D341Med (cell line): ENCODE measurements at places on chromosomes 5 and 9.

DNA sequence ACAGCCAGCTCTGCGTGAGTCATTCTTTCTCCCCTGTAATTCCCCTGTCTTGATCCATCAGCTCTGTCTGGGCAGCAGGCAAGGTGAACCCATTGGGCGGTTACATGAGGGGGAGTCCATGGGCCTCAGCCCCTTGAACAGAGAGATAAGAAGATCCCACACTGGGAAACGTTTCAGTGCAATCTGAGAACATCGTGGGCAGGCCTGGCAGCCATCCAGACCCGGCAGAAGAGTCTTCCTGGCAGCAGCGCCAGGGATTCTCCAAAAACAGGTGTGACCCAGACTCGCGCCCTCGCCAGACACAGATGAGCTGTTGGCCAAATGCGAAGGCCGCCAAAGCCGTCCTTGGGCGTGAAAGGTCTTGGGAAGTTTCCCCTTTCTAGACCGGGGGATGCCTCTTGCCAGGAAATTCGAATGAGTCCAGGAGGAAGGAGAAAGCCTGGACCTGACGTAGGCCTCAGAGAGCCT, 6.4 kb upstream of the SLC12A7 start:
- no peak for DNase-seq

- DNase-seq: no peak
Observed at GRCh38 chr5:134437340-134437846, 25.7 kb upstream of the CDKN2AIPNL start.

DNA sequence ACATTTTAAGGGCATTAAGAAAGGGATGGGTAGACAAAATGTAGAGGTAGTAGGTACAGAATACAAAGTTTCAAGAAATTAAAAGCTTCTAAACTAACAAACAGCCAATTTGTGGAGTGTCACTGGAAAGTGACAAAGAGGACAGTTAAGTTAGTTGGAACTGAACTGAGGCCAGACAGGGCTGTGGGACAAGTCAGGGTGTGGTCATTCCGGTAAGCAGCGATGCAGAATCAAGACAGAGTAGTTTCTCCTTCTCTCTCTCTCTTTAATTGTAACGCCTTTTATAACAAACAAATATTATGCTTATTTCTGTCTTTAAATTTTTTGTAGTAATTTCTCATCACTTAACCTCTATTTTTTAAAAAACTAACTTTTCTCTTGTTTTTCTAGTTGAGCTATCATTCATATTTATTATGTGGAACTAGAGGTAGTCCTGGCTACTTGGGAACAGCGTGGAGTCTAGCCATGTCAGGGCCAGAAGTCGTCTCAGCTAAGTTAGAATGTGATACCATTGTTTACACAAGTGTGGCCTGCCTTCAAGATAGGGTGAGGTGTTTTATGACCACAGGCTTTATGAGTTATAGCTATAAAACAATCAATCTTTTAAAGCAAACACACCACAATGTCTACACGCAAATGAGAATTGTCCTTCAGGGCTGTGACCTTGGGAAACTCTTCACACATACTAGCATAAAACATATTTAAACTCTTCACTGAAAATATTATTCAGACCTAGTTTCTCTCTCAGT, 115.3 kb upstream of the CDKN2B start:
- DNase-seq: no peak

DNA sequence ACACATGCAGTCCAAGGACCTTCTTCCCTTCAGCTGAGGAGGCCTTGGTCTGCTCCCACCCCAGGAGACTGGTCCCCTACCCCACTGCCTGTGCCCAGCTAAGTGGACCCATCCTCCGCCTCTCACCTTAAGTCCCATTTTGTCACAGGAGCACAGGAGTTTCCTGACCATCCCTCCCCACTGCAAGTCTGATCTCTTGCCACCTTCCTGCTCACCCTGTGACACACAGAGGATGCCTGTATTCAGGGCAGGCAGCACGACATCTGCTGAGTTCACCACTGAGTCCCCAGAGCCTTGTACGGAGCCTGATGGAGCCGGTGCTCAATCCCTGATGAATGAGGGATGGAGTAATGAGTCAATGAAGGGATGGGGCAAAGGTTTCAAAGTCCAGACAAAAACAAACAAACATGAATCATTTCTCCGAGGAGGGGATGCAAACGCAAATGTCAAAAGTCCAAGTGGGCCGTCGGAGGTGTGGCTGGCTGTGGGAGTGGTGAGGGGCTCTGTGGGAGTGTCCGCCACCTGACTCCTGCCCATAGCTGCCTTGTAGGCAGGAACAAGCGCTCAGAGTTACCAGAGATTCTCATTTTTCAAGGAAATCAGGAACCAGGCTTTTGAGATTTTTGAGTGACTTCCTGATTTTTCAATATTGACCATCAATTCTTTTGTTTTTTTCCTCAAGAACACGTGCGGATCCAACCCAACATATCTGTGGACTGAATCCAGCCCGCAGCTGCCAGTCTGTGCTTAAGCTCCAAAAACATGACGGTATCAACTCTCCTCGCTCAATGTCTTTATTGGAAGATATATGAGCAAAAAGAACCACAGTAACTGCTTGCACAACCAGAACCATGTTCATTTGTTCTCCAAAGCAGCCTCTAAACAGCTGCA, 4.4 kb downstream of the RAPGEF1 start:
- DNase-seq: no peak

DNA sequence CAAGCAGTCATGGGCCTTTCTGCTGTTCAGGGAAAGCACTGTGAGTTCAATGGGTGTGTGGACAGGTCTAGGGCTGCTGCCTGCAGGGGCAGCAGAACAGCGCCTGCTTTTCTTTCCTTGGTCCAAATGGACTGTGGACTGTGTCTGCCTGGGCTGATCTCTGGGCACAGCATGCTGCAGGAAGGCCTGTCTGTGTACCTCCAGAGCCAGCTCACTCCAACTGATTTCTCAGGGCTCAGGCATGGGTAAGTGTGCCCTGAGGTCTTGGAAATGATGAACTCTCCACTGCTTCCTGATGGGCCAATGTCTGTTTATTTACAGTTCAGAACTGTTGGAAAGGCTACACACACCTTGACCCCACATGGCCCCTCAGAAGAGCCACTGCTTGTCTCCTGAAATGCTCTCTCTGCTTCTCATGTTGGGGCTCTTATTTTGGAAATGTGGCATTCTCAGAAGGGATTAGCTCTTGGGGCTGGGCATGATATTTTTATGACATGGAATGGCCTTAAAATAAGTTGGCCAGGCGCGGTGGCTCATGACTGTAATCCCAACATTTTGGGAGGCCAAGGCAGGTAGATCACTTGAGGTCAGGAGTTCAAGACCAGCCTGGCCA, 27.0 kb downstream of the SLC22A4 start:
- no peak for DNase-seq

GRCh38 chr9:135488527-135488926, 8.9 kb downstream of the PPP1R26 start:
- no peak for DNase-seq

DNA sequence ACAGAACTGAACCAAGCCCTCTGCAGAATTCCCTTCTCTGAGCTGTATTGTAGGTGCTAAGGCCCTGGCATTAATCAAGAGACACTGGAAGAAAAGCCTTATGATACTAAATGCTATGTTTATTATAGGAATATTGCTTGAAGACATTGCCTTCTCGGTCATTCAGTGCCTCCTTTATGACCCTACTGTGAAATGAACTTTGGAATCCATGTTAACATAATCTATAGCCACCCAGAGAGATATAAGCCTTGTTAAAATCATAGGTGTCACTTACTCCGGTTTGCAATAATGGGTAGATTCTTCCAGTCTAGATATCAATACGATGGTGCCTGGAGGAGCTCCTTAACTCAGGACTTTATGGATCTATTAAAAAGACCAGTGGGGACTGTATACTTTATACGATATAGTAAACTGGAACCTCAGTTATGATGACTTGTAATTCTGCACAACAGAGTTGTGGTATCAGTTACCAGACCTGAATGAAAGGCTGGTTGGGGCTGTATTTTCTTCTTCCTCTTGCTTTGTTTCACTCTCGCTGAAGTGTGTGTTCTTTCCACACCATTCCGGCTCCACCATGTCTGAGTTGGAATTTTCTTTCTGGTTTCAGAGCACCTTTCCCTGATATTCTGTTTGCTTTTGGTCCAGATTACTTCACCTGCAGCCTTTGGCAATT, 154.5 kb downstream of the DROSHA start:
- no peak for DNase-seq

DNA sequence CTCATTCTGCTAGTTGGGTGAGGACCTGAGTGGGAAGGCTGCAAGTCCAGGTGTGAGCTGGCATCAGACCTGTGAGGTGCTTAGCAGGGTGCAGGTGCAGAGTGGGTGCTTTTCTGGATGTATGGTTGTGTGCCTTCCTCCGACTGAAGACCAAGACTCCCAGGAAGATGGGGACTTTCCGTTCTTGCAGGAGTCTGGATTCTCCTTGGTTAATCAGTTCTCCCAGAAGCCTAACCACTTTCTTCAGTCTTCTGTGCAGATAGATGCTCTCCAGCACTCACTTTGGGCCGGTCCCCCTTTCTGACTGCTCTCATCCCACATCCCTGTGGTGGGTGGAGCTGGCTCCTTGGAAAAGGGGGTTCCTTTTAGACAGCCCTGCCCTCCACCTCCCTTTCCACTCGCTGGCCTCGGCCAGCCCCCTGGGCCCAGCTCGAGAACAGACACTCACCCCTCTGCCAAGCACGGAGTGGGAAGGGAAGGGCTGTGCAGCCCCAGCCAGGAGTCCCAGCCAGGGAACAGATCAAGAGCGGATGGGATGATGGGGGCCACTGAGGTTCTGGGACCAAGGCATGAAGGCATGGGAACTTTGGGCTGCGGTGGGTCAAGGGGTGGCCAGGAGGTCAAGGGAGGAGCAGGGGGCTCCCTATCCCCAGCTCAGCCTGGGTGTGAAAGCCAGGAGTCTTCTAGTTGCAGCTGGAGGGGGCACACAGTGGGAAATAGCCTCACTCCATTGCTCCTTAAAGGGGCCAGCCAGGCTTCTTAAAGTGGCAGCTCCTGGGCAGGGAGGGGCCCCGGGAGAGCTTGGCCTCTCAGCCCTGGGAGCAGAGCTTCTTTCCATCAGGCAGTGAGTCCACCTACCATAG, 62.4 kb downstream of the FGF18 start:
- no peak for DNase-seq

- DNase-seq: no peak
Observed at GRCh38 chr9:127637322-127637847, 25.3 kb downstream of the STXBP1 start.

DNA sequence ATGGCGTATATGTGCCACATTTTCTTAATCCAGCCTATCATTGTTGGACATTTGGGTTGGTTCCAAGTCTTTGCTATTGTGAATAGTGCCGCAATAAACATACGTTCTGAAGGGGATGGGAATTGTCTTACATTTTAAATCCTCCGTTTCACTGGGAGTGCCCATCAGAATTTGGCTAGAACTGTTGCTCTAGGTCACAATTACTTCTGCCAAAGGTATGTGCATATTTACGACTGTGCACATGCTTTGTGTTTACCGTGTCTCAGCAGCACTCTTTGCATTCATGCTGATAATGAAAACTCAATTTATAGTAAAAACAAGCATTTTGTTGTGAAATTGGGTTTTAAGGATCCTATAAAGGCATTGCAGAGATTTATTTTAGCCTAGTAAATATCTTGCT, 151.9 kb upstream of the ZNF618 start:
- no peak for DNase-seq

DNA sequence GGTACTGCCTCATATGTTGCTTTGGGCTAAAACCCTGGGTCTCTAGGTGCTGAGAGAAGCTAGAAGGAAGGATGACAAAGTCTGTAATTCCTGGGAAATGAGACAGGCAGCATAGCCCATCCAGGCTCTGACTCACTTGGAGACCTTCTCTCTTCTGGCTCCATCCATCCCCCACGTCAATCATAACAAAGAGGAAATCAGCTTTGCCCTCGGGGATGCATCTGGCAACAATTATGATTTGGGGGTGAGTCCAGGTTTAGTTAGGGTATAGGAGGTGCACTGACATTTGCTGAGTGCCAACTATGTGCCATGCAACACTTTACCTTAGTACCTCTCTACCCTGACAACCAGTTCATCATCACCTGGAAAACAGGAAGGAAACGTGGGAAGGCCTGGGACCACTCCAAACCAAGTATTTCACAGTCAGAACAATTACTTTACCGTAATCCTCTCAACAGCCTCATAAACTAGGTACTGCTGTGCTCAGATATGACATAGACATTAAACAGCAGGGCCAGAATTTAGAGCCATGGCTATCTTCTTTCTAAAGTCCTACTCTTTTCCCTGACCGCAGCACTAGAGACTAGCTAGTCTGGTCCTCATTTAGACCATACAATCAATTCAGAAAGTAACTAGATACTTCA, 39.1 kb upstream of the GZMA start:
- DNase-seq: no peak

DNA sequence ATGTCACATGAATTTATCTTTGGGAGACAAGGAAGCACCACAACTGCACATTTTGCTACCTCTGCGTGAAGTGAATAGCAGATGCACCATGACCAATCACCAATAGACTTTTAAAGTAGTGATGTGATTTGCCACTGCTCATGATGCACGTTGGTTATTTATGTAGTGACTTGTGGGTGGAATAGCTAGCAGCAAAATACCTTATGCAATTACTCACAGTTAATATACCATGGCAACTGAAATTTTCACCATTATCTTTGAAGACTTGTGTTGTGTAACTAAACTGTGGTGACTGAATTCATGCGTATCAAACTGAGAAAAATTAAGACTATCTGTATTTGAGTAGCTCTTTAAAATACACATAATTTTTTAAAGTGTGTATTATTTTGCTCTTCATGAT, 46.2 kb upstream of the TUSC1 start:
- DNase-seq: no peak

DNA sequence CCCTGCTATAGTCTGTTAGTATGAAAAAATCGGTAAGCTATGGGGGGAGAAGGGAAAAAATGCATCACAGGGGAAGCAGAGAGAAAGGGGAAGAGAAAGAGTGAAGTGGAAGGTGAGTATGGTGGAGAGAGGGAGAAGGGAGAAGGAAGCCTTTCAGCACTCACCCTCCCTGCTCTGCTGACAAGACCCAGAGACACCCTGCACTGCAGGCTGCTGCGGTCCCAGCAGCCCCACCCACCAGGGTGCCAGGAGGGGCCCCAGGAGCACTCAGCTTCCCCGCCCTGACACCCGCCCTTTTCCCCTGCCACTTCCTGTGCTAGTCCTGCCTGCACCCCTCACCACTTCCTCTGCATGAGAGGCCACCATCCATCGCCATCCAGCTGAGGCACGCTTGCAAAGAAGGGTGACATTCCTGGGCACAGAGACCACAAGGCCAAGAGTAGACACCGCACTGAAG, 12.7 kb downstream of the STK10 start:
- DNase-seq: no peak

- no peak for DNase-seq
Observed at GRCh38 chr9:124330011-124330697, 72.4 kb downstream of the NEK6 start.

GRCh38 chr5:159514229-159514810, 184.0 kb upstream of the IL12B start:
- DNase-seq: no peak

- no peak for DNase-seq
Observed at GRCh38 chr5:143025971-143026370, 255.8 kb downstream of the ARHGAP26 start.
